Naive thymus-derived CD8-positive, alpha-beta T cell (primary cell): ENCODE measurements at places on chromosomes 2 and 18. TPM values are rescaled to one million over a fixed set of nuclear protein-coding genes. Genes with fewer than 3 reads are reported as not detected.

Gene FTCDNL1
- 3.2 TPM for polyA plus RNA-seq

Gene ZEB2
- 0.08 TPM for polyA plus RNA-seq

Gene UGT1A5
- polyA plus RNA-seq: not detected

Gene MYOM1
- 1.5 TPM for polyA plus RNA-seq

Gene HAUS1
- polyA plus RNA-seq: 48.4 TPM

Gene VWA3B
- not detected for polyA plus RNA-seq

Gene SPR
- polyA plus RNA-seq: not detected

Gene CFAP53
- polyA plus RNA-seq: 0.31 TPM

Gene PPM1G
- 57.1 TPM for polyA plus RNA-seq

Gene APCDD1
- polyA plus RNA-seq: not detected

Gene ELOA2
- not detected for polyA plus RNA-seq

Gene PTPRN
- 0.27 TPM for polyA plus RNA-seq

Gene ZC3H6
- 10.3 TPM for polyA plus RNA-seq

Gene RIT2
- polyA plus RNA-seq: not detected

Gene ANKRD29
- polyA plus RNA-seq: not detected

Gene NEURL3
- polyA plus RNA-seq: 0.16 TPM

Gene HPCAL1
- 122 TPM for polyA plus RNA-seq

Gene MC2R
- not detected for polyA plus RNA-seq

Gene OTOF
- polyA plus RNA-seq: 0.09 TPM

Gene BOLL
- polyA plus RNA-seq: not detected

Gene NCKAP5
- polyA plus RNA-seq: not detected

Gene ATRAID
- polyA plus RNA-seq: 360 TPM

Gene DAW1
- polyA plus RNA-seq: not detected

Gene NOSTRIN
- polyA plus RNA-seq: not detected

Gene C1GALT1C1L
- polyA plus RNA-seq: 0.44 TPM
